DMS53 (cell line): ENCODE measurements at places on chromosomes 7 and 10.

DNA sequence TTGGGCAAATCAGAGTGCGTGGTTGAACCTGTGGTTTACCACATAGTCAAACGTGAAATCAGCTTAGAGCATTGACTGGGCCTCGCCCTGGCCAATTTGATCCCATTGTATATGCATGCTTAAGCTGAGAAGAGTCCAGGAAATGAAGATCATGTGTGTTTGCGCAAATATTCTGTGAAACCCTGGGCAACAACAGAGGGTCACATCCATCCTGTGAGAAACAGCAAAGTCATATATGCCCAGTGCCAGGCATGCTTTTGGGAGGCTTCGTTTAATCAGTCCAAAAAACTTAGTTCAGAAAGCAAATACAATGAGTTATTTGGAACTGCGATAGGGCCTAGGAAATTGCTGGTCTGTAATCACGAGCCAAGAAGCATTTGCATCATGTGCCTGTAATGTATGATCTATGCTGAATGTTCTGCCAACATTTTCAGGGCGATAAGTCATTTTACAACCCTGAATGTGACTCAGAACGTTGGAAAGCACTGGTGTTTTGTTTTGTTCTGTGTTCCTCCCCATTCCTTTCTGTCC lies 412.1 kb upstream of the CELF2 start:
- no peak for DNase-seq

DNA sequence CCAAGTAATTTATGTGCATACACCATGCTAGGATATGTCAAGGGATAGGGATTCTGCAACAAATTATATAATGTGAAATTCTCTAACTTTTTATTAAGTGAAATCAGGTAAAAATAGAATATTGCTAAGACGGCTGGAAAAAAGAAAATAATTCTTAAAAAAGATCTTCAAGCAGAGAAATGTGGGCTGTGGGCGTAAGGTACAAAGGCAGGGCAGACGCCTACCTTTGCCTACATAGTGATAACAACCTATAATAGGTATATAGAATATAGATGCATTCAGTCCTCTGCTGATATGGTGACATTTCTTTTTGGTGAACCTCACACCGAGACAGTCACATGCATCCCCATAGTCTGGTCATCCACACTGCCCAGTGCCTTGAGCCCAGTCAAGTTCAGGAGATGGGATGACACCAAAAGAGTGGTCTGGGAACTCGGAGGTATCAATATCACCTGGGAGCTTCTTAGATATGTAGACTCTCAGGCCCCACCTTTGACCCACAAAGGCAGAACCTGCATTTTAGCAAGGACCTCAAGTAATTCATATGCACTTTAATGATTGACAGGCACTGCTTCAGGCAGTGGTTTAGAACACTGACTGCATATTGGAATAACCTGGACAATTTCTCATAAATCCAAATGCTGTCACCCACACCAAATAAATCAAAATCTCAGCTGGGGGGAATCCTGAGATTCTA lies 57.5 kb upstream of the ARL4A start:
- DNase-seq: no peak

GRCh38 chr7:40918701-40919271 lies 784.0 kb downstream of the SUGCT start:
- DNase-seq: peak; percentile 11

GRCh38 chr7:8923164-8923806 lies 489.9 kb downstream of the NXPH1 start:
- no peak for DNase-seq

DNA sequence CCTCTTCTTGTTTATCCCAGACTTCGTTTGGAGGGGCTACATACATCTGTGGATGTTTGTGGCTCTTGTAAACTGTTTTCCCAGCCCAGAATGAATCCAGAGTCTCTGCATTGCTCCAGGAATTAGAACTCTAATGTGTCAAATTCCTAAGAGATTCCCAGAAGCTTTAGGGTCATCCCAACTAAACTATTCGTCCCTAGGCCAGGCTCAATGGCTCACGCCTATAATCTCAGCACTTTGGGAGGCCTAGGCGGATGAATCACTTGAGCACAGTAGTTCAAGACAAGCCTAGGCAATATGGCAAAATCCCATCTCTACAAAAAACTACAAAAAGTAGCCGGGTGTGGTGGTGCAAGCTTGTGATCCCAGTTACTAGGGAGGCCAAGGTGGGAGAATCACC lies 28.5 kb downstream of the ARHGAP19 start:
- DNase-seq: no peak

DNA sequence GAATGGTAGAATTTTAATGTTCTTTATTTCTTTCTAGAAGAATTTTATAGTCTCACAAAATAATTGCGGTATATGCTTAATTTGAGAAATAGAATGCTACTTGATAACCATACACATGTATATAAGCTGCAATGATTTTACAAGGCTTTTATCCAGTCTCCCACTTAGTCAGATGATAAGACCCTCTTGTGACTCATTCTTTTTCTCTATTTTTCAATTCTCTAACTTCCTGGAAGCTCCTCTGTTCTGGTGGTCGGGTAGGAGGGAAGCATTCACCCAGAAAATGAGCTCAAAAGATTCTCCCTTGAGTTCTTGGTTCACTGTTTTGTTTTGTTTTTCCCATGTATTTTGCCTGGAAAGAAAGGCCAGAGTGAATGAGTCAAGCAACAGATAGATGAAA lies 546.6 kb downstream of the INHBA start:
- peak; percentile 36 for DNase-seq

- DNase-seq: peak; percentile 73
These were observed 594 bp upstream of the RP9 start for GRCh38 chr7:33109758-33110238.

DNA sequence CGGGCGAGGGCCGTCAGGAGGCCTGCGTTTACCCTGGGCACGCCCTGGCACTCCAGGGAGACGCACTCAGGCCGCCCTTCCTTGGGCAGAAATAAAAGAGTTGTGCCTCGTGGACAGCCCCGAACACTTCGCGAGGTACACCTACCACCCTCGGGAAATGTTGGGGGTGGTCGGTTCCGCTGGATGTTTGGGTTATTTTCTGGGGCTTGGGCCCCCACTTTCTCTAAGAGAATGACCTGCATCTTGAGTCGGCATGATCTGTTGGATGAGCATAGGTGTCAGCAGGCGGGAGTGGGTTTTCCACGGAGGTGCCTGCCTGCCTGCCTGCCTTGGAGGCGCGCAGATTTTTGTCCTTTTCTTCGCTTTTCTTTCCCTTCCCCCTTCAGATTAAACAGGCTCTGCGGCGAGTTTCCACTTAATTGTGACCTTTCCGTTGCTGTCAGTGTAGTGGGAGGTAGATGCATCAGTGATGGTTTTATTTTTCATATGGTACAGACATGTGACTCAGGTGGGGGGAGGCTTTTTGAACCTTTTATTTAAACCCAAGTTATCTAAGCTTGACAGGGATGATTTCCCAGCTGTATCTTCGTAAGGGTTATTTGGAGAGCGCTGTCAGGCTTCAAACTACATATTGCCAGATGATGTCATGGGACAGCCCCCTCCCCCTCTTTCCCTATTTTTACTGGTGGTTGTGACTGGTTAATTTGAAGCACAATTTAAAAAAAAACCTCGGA lies 661 bp downstream of the HECTD2 start:
- DNase-seq: peak; percentile 61

GRCh38 chr7:105610165-105610930 lies 29.1 kb upstream of the EFCAB10 start:
- DNase-seq: no peak

- DNase-seq: peak; percentile 19
These were observed 286.1 kb upstream of the C7orf33 start for GRCh38 chr7:148304456-148304855.

GRCh38 chr7:8131694-8132605 lies 130.0 kb downstream of the ICA1 start:
- no peak for DNase-seq

GRCh38 chr7:14055813-14056212 lies 66.3 kb upstream of the ETV1 start:
- DNase-seq: no peak

GRCh38 chr10:67668448-67668847 lies 27.5 kb downstream of the CTNNA3 start:
- DNase-seq: no peak

GRCh38 chr10:59036311-59037017 lies 140.0 kb upstream of the PHYHIPL start:
- no peak for DNase-seq

- DNase-seq: no peak
These were observed 141.3 kb upstream of the AGK start for GRCh38 chr7:141409801-141410329.

DNA sequence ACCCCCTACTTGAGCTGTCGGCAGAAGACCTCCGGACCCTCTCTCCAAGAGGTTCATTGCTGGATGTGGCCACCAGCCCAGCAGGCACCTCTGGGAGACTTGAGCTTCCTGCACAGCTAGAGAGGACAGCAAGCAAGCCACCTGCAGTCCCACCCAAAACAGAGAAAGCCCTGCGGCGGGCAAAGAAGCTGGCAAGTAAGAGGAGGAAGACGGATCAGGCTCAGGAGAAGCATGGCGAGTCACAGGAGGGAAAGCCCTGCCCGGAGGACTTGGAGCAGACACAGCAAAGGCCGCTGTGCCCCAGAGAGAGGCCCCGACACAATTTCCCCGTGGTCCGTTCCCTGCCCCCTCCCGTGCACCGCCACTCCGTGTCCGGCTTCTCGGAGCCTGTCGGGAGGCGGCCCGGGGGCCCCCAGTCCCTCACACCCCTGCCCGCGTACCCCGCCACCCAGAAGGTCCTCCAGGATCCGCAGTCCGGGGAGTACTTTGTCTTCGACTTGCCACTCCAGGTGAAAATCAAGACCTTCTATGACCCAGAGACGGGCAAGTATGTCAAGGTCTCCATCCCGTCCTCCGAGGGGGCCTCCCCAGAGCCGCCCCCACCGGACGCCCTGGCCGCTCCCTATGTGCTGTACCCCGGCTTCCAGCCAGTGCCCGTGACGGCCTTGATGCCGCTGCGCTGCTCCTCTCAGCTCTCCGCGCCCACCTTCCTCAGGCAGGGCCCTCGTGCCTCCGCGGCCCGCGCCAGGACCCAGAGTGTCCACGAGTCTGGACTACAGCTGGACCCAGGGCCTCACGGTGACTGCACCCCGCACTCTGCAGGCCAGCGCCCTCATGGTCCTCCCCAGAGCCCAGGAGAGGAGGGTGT lies 27.2 kb downstream of the C10orf71 start:
- DNase-seq: no peak

DNA sequence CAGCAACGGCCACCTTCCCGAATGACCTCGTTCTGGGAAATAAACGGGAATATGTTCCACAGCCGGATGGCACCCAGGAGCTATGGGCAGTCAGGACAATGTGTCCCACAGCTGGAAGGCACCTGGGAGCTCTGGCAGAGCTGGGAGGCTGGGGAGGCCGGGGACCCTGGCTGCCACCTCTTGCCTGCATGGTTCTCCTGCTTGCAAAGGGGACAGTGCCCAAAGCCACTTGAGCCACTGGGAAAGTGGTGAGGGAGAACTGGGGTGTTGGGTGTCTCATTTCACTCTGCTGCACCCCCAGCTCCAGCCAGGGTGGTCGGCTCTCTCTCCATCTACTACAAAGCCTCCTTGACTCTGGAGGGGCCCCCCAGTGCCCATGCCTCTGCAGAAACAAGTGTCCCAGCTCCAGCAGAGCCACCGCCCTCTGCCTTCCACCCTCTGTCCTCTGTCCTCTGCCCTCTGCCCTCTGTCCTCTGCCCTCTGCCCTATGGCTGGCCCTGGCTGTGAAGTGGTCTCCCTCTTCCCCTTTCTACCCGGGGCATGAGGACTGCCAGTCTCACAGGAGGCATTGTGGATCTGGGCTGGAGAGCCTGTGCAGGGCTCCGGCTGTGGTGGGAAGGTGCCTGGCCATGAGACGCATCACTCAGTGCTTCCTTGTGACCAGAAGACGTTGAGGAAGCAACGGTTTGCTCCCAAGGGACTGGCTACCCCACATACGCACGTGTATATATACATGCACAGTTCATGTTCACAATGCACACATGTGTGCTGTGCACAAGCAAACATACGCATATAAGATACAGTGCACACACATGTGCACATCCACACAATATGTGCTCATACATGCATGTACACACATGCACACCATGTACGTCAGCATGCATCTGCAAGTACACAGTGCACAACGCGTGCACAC lies 21.5 kb upstream of the INPP5A start:
- no peak for DNase-seq

DNA sequence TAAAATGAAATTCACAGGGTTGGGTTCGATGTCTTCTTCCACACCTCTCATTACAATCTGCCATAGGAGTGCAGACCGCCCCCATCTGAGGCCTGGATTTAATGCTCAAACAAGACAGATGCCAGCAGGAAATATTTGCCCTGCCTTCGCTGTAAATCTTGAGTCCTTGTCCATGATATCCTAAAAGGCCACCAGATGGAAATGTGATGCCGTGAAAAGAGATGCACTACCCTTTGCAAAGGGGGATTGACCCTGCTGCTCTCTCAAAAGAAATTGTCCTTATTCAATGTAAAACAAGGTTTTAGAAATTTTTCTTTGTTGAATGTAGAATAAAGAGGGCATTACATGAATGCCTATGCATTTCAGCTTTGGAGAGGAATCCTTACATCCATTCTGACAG lies 37.5 kb downstream of the AGAP4 start:
- DNase-seq: peak; percentile 13
